ENCODE measurements at places on chromosomes 2 and 18.

- H3K27ac ChIP-seq = no peak overlapping the region
- no peaks in the 10 kb centered on the region for H3K4me1 ChIP-seq
- DNase-seq = no peak
- H3K36me3 ChIP-seq = no peaks in the 10 kb centered on the region
- no peak overlapping the region for H3K4me3 ChIP-seq
Observed at GRCh38 chr2:34519659-34520058, 920.6 kb upstream of the FAM98A start.

DNA sequence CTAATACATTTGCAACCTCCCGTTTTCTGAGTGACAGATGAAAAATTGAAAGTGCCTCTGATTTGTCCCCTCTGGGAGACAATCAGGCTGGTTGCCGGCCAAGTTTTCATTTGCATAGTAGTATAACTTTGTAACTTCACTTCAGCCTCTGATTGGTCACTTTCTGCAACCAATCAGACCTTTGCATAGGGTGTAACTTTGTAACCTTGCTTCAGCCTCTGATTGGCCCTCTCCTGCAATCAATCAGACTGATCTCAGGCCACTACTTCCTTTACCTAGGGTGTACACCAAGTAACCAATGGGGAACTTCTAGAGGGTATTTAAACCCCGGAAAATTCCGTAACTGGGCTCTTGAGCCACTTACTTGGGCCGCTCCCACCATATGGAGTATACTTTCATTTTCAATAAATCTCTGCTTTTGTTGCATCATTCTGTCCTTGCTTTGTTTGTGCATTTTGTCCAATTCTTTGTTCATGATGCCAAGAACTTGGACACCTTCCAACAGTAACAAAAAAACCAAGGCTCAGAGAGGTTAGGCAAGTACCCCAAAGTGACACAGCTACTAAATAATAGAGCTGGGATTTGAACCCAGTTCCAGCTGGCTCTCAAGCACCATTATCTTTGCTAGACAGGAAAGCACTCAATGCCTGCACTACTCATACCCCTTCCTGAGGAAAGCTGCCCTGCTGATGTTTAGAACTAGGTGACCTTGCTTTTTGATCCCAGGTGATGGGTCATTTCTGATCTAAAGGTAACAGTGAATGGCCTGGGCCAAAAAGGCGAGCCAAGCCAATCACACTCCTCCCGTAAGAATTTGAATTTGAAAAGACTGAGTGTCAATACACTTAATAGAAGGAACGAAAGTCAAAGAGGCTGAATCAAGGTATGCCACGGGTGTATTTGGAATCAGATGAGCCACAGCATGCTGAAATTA, 10.9 kb upstream of the MYOM1 start:
- H3K27me3 ChIP-seq = no peaks in the 10 kb centered on the region
- no peaks in the 10 kb centered on the region for H3K36me3 ChIP-seq
- no peak overlapping the region for H3K4me3 ChIP-seq
- no peak for DNase-seq
- H3K4me1 ChIP-seq = no peaks in the 10 kb centered on the region

- H3K4me1 ChIP-seq = peaks cover 5% of the 10 kb centered on the region
- DNase-seq = no peak
- H3K4me3 ChIP-seq = no peak overlapping the region
- no peaks in the 10 kb centered on the region for H3K27me3 ChIP-seq
Observed at GRCh38 chr2:172282944-172283343, 144.4 kb upstream of the ITGA6 start.

- H3K27ac ChIP-seq = no peak overlapping the region
- no peak overlapping the region for H3K4me3 ChIP-seq
- DNase-seq = no peak
- H3K27me3 ChIP-seq = no peaks in the 10 kb centered on the region
- H3K36me3 ChIP-seq = no peaks in the 10 kb centered on the region
Observed at GRCh38 chr2:53843595-53843994, 16.2 kb downstream of the GPR75 start.

GRCh38 chr18:67582488-67582887, 66.0 kb upstream of the DSEL start:
- H3K4me1 ChIP-seq = no peaks in the 10 kb centered on the region
- no peak overlapping the region for H3K4me3 ChIP-seq
- no peak overlapping the region for H3K27ac ChIP-seq
- no peak for DNase-seq

- H3K36me3 ChIP-seq = no peaks in the 10 kb centered on the region
- no peaks in the 10 kb centered on the region for H3K27me3 ChIP-seq
- H3K4me3 ChIP-seq = no peak overlapping the region
Observed at GRCh38 chr2:177881008-177881747, 191.4 kb downstream of the PDE11A start.

- H3K4me1 ChIP-seq = no peaks in the 10 kb centered on the region
- DNase-seq = no peak
- H3K36me3 ChIP-seq = no peaks in the 10 kb centered on the region
- no peak overlapping the region for H3K4me3 ChIP-seq
- no peak overlapping the region for H3K27ac ChIP-seq
- H3K27me3 ChIP-seq = no peaks in the 10 kb centered on the region
Observed at GRCh38 chr2:75607988-75608683, 38.4 kb upstream of the MRPL19 start.

DNA sequence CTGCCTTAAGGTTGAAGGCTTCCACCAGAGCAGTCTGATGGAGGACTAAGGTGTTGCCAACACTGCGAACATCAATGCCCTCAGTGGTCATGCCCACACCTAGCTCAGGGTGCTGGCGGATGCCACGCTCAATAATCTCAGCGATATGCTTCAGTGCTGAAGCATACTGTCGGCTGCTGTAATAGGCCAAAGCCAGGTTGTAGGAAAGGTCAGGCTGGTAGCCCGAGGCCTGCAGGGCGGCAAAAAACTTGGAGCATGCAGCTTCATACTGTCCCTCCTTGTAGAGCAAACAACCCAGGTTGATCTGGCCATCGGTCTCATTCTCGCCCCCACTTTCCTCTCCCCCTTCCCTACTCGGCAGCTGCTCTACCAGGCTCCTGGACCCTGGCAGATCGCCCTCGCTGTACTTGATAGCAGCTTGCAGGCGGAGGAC, 159.4 kb downstream of the AGPS start:
- H3K36me3 ChIP-seq = no peaks in the 10 kb centered on the region
- no peaks in the 10 kb centered on the region for H3K27me3 ChIP-seq
- H3K27ac ChIP-seq = no peak overlapping the region
- peak overlapping the region; percentile 60 for H3K4me3 ChIP-seq

DNA sequence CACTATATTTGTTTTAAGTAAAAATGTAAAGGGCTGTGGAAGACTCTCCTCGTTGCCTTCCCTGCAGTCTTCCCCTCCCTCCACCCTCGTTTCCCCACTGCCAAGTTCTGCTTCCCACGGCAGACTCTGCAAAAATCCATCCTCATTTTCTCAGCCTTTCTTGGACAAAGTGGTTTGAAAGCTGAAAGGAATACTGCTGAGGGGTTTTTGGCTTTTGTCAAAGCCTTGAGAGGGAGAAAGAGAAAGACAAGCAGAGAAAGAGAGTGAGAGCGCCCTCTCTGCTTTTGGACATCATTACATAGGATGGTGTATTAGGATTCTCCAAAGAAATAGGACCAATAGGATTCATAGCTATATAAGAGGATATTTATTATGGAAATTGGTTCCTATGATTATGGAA, 455.9 kb upstream of the SOX11 start:
- H3K4me3 ChIP-seq = no peak overlapping the region
- no peak overlapping the region for H3K27ac ChIP-seq
- DNase-seq = peak; percentile 35
